AG10803 (cell line): ENCODE measurements at places on chromosomes 5 and 9.

DNA sequence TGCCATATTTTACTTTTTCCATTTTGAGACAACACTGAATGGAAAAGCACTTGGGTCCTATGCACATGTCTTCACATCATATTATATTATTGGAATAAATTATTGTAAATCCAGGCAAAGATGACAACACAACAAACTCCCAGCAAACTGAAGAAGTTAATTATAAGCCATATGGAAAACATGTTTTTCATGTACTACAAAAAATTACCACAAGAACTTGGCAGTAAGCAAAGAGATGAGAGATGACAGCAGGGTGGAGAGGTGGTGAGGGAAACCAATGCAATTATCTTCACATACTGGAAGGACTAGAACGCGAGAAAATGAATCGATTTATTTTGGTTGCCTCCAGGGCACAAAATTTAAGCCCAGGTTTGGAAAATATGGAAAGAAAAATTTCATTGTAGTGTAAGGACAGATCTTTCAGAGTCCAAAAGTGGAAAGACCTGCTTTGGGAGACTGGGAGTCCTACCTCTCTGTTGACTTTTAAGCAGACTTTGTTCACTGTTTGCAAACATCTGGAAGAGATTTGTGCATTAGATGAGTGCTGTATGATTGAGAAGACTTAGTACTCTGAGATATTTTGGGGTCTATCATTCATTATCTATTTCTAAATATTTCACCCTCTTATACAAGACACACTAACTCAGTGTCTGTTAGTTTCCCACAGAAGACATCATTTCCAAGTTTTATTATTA is 138.0 kb downstream of the TMEM232 start:
- peak; percentile 36 for DNase-seq

DNA sequence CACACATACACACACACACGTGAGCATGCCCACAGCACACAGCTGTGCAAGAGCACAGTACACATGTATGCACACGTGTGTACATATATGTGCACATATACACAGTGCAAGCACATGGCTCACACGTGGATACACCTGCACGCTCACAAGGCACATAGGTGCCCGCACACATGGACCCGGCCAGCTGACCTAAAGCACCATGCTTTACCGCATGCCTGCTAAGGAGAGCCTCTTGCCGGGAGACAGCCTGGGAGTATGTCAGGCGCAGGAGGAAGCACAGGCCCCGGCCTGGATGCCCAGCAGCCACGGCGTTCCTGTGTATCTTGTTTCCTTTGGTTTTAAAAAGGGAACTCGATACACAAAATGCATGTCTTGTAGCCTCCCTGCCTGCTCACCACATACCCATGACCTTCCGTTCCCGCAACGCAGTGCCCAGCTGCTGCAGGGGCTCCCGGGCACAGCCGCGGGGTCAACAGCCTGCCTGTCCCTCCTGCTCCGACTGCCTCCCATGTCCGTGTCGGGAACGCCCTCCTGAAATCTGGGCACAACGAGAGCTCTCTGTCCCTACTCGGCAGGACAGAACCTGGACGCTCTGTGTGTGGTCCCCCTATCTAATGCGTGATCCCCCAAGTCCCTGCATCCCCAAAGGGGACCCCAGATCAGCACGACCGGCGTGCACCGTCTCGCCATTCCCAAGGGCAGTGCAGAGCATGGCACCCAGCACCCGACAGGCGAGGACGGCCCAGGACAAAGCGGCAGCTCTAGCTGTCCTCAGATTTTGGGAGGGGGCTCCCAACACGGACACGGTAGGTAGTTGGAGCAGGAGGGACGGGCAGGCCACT is 3.6 kb downstream of the SLC12A7 start:
- DNase-seq, result no peak

GRCh38 chr5:999032-999501 is 9.5 kb upstream of the NKD2 start:
- DNase-seq, result no peak

- no peak for DNase-seq
Measured at GRCh38 chr9:15205632-15206420, 101.2 kb downstream of the TTC39B start.

GRCh38 chr9:91376239-91376638 is 14.5 kb upstream of the AUH start:
- DNase-seq, result peak; percentile 79

- peak; percentile 81 for DNase-seq
Measured at GRCh38 chr9:88852794-88853193, 138.5 kb upstream of the S1PR3 start.

- no peak for DNase-seq
Measured at GRCh38 chr5:3051400-3051799, 299.9 kb upstream of the IRX2 start.

GRCh38 chr9:38708759-38709158 is 11.2 kb downstream of the FAM240B start:
- DNase-seq, result no peak

DNA sequence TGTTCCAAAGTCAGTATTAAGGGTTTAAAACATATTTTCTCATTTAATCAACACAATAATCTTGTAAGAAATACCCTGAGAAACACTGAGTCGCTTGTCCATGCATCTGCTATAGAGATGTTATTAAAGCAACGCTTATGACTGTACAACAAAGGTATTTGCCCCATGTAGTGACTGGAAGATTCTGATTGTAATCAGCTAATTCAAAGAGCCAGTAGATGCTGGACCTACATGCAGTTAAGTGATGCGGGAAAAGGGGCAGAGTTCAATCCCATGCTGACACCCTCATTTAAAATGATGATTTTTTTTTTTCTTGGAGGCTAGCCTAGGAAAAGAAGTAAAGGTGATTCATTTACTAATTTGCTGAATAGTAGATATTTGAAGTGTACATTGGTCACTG is 149.3 kb upstream of the MTAP start:
- peak; percentile 45 for DNase-seq

GRCh38 chr9:85077944-85078343 is 408.4 kb downstream of the NTRK2 start:
- DNase-seq, result no peak

- no peak for DNase-seq
Measured at GRCh38 chr5:41218929-41219657, 5.8 kb upstream of the C6 start.

DNA sequence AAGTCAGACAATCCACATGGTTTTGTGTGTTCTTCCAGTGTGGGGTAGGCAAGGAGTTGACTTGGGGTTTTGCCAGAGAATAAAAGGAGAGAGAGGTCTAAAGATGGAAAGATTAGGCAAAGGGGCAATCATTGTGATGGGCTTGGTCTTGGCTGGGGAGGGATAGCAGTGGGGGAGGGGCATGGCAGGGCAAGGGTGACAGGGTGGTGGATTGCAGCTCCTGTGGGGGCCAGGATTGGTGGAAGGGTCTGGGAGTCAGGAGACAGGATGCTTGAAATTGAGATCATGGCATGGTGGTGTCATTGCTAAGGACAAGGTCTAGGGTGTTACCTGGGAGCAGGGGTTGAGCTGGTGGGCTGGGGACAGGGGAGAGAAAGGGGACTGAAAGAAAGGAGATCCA is 57.6 kb downstream of the ZNF618 start:
- no peak for DNase-seq

- no peak for DNase-seq
Measured at GRCh38 chr5:172553903-172554302, 87.2 kb upstream of the NEURL1B start.

- no peak for DNase-seq
Measured at GRCh38 chr5:134651531-134651930, 2.9 kb downstream of the SEC24A start.

DNA sequence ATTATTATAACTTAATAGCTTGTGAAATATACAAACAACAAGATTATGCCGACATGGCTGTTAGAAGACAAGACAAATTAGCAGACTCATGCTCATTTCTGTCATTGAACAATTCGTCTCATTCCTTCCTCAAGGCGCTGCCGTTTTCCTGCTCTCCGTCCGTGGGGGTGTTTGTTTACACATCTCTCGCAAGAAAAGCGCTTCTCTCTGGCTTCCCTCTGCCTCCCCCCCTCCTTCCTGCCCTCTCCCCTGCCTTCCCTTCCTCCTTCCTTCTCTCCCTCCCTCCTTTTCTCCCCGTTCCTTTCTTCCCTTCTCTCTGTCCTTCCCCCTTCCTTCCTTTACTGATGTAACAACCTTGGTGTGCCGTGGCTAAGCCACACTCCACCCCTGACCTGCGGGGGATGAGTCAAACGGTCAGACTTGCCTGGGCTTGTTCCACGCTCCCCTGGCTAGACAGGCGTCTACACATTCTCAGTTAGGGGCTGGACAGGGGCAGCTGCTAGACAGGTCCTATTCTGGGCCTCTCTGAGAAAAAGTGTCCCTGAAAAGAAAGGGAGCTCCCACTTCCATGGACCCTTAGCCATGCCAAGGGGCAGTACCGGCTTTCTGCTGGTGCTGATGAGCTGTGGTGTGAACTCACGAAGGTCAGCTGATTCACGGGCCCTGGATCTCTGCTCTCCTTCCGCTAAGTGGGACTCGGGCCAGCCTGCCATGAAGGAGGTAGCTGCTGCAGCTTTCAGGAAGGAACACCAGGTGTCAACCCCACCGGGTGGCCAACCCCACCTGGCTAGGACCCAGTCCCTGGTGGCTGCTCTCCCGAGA is 32.0 kb upstream of the SPTLC1 start:
- peak; percentile 91 for DNase-seq

- DNase-seq, result peak; percentile 96
Measured at GRCh38 chr5:134845852-134846640, at the start of gene C5orf24. Gene C5orf24 (plus strand): TSS chr5:134845968. CDS start chr5:134854901, 8,933 bp downstream.

DNA sequence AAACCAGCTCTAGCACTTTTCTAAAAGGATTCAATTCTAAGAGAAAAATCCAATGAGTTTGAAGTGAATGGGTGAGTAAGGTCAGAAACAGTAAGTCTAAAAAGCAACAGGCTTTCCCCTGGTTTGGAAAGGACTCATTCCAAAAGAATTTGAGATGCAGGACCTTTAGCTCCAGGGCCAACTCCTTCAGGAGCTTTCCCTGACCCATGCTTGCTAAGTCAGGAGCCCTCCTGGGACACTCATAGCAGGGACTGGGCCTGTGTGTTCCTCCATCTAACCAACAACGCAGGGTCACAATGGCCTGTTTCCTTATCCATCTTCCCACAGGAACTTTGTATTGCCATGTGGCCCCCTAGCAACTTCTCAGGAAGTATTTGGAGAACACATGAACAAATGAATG is 198.8 kb downstream of the FRMD3 start:
- DNase-seq, result peak; percentile 10

DNA sequence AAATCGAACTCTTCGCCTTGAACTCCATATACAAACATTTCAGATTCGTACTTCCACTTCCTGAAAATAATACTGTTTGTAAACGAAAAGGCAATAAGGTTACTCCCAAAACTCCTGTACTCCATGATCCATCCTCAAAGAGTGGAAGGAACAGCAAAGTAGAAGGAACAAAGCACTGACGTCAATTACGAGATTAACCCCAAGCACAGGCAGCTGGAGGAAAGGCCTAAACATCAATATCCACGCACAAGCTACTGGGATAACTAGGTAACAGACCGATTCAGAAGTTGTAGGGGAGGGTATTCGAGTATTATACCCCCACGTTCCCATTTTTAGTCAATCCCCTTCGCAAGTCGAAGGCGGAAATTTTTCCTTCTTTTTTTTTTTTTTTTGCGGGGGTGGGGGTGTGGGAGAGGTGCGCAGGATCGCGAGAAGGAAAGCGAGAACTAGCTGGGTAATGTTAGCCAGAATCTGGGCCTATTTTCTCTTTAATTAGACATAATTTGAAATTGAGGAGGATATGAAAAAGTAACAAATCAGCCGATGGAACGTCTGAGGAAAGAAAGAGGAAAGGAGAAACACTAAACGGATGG is 909 bp downstream of the AFF4 start:
- peak; percentile 64 for DNase-seq

- DNase-seq, result no peak
Measured at GRCh38 chr9:133797406-133798105, 59.4 kb upstream of the SARDH start.

DNA sequence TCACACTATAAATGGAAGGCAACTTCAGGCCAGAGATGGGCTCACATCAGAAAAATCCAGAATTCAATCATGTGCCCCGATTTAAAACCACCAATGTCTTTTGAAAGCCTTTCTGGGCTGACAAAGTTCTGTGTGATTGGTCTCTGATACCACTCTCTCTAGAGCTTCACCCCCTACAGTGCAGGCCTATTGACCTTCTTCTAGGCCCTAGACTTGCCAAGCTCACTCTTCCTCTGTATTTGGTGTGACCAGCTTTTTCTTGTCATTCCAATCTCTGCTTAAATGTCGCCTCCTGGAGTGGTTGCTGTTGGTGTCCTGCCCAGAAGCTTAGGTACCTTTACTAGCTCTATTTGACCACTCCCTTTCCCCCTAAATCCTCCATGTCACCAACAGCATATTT is 78.7 kb downstream of the GCNT4 start:
- no peak for DNase-seq

DNA sequence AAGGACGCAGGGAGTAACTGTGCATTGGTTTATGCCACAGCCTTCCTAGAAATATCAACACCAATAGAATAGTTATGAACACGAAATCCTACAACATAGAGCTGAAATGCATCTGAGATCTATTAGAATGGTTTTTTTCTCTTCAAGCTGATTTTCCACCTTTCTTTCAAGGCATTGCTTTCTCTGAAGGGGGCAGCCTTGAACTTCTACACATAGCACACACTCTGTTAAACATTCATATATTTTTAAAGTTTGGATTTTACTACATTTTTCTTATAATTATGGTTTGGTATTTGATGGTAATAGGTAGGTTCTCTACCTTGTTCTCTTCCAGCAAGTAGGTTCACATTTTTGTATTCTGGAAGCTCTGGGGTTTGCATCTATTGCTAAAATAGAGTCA is 661.8 kb downstream of the SEMA5A start:
- DNase-seq, result no peak

DNA sequence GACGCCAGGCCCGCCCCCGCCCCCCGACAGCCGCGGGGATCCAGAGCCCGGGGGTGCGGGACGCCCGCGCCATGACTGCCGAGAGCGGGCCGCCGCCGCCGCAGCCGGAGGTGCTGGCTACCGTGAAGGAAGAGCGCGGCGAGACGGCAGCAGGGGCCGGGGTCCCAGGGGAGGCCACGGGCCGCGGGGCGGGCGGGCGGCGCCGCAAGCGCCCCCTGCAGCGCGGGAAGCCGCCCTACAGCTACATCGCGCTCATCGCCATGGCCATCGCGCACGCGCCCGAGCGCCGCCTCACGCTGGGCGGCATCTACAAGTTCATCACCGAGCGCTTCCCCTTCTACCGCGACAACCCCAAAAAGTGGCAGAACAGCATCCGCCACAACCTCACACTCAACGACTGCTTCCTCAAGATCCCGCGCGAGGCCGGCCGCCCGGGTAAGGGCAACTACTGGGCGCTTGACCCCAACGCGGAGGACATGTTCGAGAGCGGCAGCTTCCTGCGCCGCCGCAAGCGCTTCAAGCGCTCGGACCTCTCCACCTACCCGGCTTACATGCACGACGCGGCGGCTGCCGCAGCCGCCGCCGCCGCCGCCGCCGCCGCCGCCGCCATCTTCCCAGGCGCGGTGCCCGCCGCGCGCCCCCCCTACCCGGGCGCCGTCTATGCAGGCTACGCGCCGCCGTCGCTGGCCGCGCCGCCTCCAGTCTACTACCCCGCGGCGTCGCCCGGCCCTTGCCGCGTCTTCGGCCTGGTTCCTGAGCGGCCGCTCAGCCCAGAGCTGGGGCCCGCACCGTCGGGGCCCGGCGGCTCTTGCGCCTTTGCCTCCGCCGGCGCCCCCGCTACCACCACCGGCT is 1.0 kb downstream of the FOXE1 start:
- DNase-seq, result peak; percentile 18

- DNase-seq, result no peak
Measured at GRCh38 chr9:26216702-26217101, 538.5 kb upstream of the TUSC1 start.

GRCh38 chr9:121652838-121653231 is 1.4 kb downstream of the DAB2IP start:
- no peak for DNase-seq
